ENCODE measurements at places on chromosomes 5 and 9.

DNA sequence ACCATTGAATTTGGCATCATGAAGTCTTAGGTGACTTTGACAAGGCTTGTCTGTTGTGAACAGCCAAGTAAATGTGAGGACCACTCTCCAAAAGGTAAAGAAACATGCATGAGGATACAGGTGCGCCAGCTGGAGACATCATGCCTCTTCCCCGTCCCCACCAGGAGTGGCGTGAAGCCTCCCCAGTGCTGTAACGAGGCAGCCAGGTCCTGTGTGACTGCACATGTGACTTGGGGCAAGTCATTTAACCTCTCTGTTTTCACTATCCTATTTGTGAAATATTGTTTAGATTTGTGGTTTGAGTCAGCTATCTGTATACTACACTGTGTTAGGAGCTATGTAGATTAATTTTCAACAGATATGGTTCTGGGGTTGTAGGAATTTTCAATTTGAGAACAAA lies 65.0 kb downstream of the DOCK8 start:
- DNase-seq: no peak

GRCh38 chr5:102582696-102583095 lies 83.9 kb upstream of the SLCO6A1 start:
- no peak for DNase-seq

- DNase-seq: no peak
Observed at GRCh38 chr5:88391116-88391515, 122.5 kb upstream of the TMEM161B start.

- no peak for DNase-seq
Observed at GRCh38 chr9:115202181-115202580, 84.2 kb upstream of the TNC start.

DNA sequence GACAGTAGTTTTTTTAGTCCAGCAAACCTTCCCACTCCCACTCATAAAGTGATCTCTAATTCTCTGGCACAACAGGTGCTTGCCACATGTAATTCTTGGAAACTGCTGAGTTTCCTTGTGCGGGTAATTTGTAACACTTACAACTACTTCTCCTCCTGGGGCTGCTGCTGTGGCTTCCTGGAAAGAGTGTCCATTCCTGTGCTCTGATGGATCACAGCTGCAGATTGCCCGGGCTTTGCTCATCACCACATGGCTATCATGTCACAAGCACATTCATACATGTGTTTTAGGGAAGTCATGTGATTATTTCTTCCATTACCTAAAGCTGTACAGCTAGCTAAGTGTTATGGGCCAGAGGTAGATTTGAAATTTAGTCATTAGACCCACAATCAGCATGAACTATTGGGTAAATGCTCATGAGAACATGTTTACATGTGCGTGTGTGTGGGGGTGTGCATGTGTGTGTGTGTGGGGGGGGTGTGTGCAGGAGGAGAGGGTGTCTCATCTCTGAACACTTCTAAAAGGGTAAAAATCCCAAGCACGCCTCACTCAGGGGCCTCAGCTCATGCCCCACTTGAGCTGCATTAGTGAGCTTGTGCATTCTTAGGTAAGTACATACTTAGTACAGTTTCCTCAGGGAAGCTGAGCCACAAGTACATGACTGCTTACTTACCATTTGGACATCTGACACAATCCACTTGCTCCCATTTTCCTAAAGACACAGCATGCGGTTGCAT lies 118.1 kb upstream of the CCDC112 start:
- DNase-seq: no peak
